Erythroblast (primary cell): ENCODE measurements at places on chromosomes 11 and 22.

DNA sequence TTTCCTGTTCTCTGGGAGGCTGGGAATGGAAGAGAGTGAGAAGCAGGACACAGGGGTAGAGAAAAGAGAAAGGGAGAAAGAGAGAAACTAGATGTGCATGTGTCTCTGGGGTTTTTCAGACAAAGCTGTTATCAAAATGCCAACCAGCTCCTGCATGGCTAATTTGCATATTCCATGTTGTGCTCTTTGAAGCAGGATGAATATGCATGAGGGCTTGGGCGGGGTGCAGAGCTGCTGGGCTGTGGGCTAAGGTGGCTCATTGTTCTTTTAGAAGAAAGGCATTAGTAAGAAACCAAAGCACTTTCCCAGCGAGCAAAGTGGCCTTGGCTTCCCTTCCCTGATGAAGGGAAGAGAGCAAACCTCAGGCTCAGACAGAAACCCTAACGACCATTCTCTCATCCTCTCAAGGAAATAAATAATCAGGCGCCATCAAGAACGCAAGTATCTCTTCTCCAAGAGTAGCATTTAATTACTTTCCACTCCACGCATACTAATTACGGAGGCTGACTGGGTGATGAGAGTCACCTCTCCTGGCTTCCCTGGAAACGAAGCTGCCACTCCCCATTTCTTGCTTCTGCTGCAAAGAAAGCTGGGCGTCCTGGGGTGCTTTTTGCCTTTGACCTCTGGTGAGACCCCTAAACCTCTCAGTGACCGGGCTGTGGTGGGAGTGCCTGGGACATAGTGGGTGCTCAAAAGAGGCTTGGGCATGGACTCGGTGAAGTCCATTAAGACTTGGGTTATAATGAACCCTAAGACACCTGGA, 54.2 kb downstream of the FEZ1 start:
- DNase-seq, result no peak

DNA sequence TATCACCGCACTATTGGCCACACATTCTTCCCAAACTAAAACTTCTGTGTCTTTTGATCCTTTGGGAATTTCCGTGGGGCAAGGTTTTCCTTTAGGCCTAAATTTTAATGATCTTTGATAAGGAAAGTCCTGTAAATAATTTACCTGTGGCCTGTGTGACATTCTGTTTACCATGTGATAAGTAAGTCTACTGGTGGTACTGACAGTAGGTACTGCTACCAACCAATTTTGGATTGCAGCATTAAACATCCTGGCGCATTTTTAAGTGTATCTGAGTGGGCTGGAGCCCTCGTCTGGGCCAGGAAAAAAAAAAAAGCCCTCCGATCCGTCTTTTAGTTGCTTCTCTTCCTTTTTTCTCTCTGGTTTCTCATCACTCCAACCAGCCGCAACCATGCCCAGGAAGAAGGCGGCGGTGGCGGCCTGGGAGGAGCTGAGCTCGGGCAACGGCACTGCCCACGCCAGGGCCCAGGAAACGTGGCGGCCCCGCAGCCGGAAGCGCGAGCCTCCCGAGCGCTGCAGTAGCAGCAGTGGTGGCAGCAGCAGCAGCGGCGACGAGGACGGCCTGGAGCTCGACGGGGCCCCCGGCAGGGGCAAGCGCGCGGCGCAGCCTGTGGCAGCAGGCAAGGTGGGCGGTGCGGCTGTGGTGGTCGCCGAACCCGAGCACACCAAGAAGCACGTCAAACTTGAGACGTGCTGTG, 33.6 kb downstream of the ASRGL1 start:
- DNase-seq, result peak; percentile 15

GRCh38 chr11:65538232-65538914, 13.5 kb downstream of the SCYL1 start:
- DNase-seq, result no peak

GRCh38 chr11:72225411-72225951, 914 bp downstream of the INPPL1 start:
- DNase-seq, result peak; percentile 33

DNA sequence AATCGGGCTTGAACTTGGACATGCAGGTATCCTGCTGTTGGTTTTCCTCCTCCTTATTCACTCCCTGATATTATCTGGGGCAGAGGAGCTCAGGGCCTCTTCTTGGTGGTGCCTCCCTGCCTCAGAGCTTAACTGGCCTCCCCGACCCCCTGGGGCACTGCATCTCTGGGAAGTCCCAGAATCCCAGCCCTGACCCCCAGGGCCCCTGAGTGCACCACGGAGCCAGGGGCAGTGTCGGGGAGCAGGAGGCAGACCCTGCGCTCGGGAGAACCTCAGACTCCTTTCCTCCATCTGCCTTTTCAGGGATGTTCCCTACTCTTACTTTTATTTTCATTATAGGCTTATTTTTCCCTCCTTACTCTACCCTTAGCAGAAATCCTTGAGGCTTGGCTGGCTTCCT, 537.0 kb downstream of the BRD1 start:
- no peak for DNase-seq

DNA sequence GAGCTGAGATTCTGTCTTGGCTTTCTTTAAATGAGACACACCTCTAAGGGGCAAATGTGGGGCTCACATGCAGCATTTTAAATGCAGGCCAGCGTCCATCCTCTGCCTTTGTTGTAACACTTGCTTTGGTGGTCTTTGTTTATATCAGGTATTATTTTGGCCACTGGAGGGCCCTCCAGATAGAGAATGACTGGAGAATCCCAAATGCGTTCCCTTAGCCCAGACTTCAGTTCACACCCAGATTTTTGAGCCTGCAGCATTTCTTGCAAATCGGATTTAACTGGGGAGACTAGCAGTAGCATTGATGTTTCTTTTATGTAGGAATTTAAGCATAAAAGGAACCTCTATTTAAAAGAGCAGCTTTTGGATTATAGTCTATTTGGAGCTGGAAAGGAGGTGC, 200.2 kb upstream of the SORL1-AS1 start:
- DNase-seq, result no peak

DNA sequence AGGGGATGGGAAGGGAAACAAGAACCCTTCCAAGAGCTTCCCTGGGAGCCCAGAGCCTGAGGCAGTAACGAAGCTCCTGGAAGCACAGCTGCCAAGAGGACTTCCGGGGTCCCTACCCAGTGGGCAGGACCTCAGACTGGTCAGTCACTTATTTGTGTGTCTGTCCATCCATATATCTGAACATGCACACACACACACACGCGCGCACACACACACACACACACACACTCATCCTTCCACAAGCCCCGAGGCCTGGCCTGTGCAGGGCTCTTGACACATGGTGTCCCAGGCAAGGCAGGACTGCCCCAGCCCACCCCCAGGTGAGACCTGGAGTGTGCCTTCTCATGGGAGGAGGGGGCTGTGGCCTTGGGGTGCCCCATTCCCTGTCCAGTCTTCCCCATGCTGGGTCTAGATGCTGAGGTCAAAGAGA, 44.9 kb downstream of the IGLL5 start:
- no peak for DNase-seq

DNA sequence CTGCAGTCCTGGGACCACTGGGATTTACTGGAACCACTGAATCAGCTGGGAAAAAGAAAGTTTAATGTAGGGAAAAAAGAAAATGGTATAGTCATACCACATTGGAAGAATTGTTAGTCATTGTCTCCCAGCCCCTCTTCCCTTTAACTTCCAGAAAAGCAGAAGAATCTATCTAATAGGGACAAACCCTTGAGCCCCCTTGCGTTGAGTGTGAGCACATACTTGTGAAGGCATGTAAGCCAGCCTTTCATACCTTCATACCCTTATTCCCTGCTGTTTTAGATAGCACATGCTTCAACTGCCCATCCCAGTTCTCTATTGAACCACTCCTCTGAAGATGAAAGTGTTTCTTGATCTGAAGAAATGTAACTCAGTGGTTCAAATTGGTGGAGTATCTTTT, 6.6 kb downstream of the TREH start:
- DNase-seq, result no peak

GRCh38 chr11:58524232-58525036, 16.5 kb upstream of the OR5B21 start:
- DNase-seq, result peak; percentile 74

DNA sequence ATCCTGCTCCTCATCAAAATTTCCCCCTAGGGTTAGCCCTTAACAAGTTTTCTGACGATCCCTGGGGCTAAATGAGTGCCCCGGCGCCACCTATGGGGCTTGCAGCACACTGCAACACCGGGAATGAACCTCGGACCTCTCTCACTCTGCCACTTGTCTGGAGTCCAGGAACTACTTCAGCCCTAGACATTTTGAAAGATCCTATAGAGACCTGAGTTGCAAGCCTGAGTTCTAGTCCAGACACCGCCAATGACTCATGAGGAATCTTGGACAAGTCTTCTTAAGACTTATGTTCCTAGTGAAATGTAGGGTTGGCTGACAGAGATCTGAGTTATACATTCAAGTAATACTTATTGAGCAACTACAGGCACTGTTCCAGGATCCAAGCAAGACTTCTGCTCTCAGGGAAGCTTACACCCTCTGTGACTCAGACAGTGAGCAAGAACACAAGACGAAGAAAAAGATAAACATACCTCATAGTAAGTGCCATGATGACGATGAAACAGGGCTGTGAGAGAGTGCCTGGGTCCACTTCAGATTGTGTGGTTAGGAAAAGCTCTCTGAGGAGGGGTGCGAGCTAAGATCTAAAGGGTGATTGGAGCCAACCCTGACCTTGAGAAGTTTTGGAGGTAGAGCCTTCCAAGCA, 10.2 kb upstream of the STK33 start:
- peak; percentile 75 for DNase-seq

- DNase-seq, result no peak
These were observed 393.2 kb upstream of the TENM4 start for GRCh38 chr11:79834015-79834414.

- DNase-seq, result no peak
These were observed 78.6 kb downstream of the TIMP3 start for GRCh38 chr22:32880061-32880460.

DNA sequence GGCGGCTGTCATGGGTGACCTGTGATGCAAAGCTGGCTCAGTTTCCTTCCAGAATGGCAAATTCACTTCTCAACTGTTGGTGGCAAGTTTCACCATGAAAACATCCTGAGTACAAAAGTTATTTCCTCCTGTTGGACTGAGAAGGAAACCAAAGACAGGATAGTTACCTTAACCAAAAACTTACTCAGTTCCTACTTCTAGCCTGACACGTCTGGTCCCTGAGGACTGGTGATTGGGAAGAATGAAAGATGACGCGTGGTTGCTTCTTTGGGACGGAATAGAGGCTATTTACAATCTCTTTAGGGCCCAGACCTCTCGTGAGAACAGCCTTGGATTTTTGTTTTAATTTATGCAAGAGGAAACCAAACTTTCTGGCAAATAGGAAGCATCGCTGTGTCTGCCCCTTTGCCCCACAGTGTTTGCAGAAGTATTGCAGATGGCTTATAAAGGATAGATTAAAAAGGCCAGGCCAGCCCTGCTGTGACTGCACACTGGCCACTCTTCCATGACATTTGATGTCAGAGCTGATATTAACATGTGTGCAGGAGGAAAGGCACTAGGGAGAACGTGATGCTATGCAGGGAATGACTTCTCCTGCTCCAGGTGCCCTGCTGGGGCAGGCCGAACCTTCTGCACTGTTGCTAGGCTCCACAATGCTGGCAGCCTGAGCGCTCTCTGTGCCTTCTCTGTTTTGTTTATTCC, 7.6 kb downstream of the VPS26B start:
- DNase-seq, result no peak

- DNase-seq, result no peak
These were observed 101.1 kb downstream of the GRIK4 start for GRCh38 chr11:120612513-120613263.

DNA sequence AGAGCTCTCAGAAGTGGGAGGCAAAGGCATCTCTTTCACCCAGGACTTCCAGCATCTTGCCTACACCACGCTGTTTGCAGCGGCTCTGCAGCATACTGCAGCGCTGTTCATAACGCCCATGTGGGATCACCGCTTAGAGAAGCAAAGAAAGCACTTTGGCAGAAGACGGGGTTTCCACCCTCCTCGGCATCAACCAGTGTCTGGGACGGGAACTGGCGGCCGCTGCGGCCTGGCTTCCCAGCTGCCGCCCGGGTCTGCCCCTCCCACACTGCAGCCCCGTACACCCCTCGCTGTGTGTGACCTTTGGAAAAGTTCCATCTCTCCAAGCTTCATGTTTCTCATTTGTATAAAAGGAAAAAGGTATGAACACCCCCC, 545 bp upstream of the TIRAP start:
- peak; percentile 33 for DNase-seq

DNA sequence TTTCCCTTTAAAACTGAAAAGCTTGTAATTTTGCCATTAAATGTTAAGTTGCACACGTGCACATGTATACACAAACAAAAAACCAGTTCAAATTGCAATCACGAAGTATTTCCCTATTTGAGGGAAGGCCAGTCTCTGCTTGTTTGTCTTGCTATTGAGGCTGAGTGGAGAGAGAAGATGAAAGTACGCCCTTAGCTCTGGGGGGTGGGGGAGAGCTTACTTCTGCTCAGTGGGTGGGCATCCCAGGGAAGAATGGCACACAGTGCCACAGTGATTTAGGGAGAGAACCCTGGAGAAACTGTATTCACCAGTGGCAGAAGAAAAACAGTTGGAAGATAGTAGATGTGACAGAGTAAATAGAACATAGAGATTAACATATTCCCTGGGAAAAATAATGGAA, 8.7 kb downstream of the YAP1 start:
- DNase-seq, result no peak

- no peak for DNase-seq
These were observed 157.4 kb downstream of the BUD13 start for GRCh38 chr11:116615211-116615865.

GRCh38 chr11:39725081-39725480, 1734.4 kb downstream of the LRRC4C start:
- DNase-seq, result no peak

DNA sequence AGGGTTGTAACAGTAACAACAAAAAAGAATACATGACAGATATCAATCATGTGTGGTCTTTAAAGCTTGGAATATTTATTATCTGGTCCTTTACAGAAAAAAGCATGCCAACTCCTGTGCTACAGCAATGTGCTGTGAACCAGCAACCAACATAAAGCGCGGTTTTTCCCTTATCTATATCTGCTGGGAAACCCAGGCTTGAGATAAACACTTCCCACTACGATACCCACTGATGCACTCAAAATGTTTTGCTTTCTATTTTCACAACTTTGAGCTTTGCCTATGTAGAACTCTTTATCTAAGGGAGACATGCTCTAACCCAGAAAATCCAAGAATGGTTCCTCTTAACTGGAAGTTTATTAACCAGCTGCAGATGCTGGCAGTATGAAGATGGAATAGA, 19.0 kb downstream of the ZBED5 start:
- peak; percentile 14 for DNase-seq

DNA sequence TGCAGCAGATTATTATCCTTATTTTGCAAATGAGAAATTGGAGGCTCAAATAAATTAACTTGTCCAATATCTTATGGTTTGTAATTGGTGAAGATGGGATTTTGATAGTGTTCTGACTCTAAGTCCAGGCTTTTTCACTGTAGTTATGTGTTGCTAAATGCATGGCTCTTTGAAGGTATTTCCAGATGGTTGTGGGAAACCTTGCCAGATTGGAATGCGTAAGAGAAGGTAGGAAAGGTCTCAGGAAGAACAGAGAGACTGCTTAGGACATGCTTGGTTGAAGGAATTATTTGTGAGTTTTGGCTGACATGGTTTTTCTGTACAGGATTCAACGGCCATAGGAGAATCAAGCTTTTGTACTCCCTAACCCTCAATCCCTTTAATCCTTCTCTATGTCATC, 108.6 kb downstream of the STIM1 start:
- DNase-seq, result no peak
